Activated T-helper 1 cell treated with Interleukin-2 at 50 U/mL for 16 hours (primary cell): ENCODE measurements at places on chromosomes 2 and 18.

- DNase-seq: no peak
Observed at GRCh38 chr18:3055816-3056215, 42.9 kb upstream of the LPIN2 start.

GRCh38 chr2:203662487-203662886 is 44.0 kb upstream of the CD28 start:
- DNase-seq: no peak

- no peak for DNase-seq
Observed at GRCh38 chr2:71786291-71787107, 333.1 kb downstream of the DYSF start.

DNA sequence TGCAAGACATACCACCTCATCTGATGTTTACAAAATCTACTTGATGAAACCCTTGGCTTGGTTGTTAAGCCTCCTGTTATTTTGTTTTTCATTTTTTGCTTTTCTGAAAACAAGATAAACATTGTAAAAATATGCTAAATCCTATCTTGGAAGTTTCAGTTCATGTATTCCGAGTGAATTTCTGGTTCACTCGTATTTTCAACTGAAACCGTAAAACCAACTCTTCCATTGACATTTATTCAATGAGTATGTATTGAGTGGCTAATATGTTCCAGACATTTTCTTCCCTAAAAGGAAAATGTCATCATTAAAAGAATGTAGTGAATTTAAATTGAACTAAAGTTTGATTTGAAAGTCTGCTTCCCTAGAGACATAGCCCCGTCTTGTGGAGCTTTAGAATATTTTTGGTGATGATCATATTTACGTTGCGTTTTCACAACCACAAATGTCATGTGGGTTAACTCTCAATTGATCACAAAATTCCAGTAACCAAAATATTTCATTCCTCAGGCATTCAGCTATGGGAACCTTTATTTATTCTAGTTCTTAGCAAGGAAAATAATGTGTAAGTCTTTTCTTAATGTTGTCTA is 204.2 kb downstream of the MBD2 start:
- DNase-seq: no peak

DNA sequence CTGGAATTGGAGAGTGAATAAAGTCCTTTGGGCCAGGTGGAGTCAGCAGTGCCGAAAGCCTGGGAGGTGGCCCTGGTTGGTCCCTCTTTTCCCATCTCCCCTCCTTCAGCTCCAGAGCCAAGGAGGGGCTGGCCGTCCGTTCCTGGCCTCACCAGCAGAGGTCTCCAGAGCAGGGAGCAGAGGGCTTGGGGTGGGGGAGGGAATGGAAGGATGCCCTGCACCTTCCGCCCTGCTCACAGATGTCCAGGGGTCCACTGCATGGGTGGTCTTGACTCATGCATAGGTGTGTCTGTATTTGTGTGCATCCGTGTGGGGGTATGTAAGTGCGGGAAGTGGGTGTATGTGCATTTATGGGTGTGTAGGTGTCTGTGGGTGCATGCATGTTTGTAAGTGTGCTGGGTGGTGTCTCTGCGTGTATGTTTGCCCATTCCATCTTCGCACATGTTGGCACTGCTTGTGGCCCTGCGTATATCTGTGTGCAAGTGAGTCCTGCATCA is 201.8 kb downstream of the ZFP36L2 start:
- no peak for DNase-seq

DNA sequence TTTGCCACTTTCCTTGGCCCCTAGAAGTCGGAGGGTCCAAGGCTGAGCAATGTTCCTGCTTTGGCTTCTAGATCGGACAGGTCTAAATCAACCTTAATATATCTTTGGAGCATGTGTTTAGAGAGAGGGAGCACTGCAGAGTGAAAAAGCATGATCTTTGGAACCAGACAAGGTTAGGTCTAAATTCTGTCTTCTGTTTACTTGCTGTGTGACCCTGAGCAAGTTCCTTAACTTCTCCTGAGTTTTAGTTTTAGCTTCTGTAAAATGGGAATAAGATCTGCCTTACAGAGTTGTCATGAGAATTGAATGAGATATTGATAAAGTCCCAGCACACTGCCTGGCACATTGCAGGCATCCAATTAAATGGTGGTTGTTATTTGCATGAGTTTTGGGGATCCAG is 13.9 kb downstream of the TMEM17 start:
- no peak for DNase-seq
